ENCODE measurements at places on chromosomes 11 and 22.

- DNase-seq, result no peak
Measured at GRCh38 chr11:74030723-74031676, 22.1 kb upstream of the UCP3 start.

GRCh38 chr22:42151924-42152635 lies 21.5 kb upstream of the CYP2D6 start:
- DNase-seq, result no peak

DNA sequence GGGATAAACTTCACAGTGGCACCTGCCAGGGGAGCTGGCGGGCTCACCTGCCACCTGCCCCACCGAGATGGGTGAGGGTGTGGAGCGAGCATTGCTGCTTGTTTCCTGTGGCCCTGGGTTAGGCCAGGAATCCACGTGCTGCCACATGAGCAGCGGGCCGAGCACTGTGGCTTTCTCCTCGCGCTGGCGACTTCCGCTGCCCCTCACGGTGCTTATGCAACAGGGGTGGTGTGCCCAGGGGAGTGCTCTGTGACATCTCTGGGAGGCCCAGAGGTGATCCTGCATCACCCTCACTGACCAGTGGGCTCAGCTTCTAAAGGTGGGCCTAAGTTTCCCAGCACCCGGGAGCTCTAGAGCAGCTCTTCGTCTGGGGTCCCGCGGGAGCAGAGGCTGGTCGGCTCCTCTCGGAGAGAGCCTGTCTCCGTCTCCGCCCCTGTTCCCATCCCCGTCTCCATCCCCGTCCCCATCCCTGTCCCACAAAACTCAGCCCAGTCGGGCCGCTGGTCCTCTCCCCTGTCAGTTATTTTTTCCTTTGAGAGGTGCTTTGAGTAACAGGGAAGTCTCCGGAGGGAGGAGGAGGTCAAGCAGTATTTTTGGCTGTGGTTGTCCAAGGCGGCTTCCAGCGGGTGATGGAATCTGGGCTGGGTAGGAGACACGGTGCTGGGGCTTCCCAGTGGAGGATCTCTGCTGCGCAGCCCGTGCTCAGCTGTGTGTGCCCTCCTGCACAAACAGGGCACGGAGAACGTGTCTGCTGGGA lies 42.5 kb downstream of the AP2A2 start:
- no peak for DNase-seq

- no peak for DNase-seq
Measured at GRCh38 chr22:35616043-35616442, 1.1 kb downstream of the MB start.

- no peak for DNase-seq
Measured at GRCh38 chr11:37496201-37496600, 898.2 kb upstream of the RAG2 start.
